ENCODE measurements at places on chromosomes 4 and X. TPM values are rescaled to one million over a fixed set of nuclear protein-coding genes. Genes with fewer than 3 reads are reported as not detected.

Gene NKX6-1
- total RNA-seq, result 0.58 TPM

Gene SPANXN4
- not detected for total RNA-seq

Gene CTAG2
- total RNA-seq, result not detected

Gene USP9X
- total RNA-seq, result 38.5 TPM

Gene CABS1
- not detected for total RNA-seq

Gene TRIM75
- not detected for total RNA-seq

Gene MSN
- 274 TPM for total RNA-seq

Gene ATP6AP1
- total RNA-seq, result 107 TPM

Gene CASK
- total RNA-seq, result 21.6 TPM

Gene C4orf50
- not detected for total RNA-seq

Gene EDA
- 0.94 TPM for total RNA-seq

Gene PDLIM3
- 0.13 TPM for total RNA-seq

Gene ITGB1BP2
- 0.87 TPM for total RNA-seq

Gene CENPVL3
- 0.47 TPM for total RNA-seq

Gene DOCK11
- total RNA-seq, result 6.8 TPM

Gene TBX22
- not detected for total RNA-seq

Gene ESX1
- not detected for total RNA-seq

Gene NEUROG2
- not detected for total RNA-seq

Gene TFDP3
- not detected for total RNA-seq

Gene NPY2R
- not detected for total RNA-seq

Gene SLC34A2
- total RNA-seq, result not detected

Gene STATH
- not detected for total RNA-seq

Gene MAGEA12
- total RNA-seq, result 0.19 TPM

Gene STAP1
- not detected for total RNA-seq

Gene ENPEP
- total RNA-seq, result 0.12 TPM

Gene AMBN
- total RNA-seq, result not detected

Gene HSFX3
- not detected for total RNA-seq

Gene PLP2
- 307 TPM for total RNA-seq

Gene IL2RG
- 0.10 TPM for total RNA-seq

Gene PIM2
- 12.0 TPM for total RNA-seq

Gene PAGE3
- not detected for total RNA-seq

Gene ARMCX6
- total RNA-seq, result 42.0 TPM

Gene SSX4
- not detected for total RNA-seq

Gene SPATA4
- total RNA-seq, result 0.20 TPM

Gene TIMP1
- 283 TPM for total RNA-seq

Gene PRR27
- total RNA-seq, result not detected

Gene XAGE2
- not detected for total RNA-seq

Gene PPP2R2C
- 34.1 TPM for total RNA-seq

Gene CACNA1F
- not detected for total RNA-seq

Gene POLA1
- 12.9 TPM for total RNA-seq

Gene KLKB1
- total RNA-seq, result not detected

Gene MAMLD1
- 10.0 TPM for total RNA-seq

Gene ZDHHC15
- not detected for total RNA-seq
